Naive thymus-derived CD8-positive, alpha-beta T cell (primary cell): ENCODE measurements at places on chromosomes 4 and X. TPM values are rescaled to one million over a fixed set of nuclear protein-coding genes. Genes with fewer than 3 reads are reported as not detected.

DNA sequence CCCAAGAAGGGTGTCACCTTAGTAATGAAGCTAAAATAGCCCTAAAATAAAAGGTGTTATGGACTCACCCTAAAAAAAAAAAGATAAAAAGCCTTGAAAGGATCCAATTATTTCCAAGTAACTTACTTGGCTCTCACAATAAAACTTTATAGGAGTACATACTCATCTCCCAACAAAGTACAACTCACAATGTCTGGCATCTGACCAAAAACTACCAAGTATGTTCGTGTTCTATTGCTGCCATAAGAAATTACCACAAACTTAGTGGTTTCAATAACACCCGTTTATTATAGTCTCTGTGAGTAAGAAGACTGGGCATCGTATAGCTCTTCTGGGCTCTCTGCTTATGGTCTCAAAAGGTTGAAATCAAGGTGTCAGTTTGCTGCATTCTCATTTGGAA lies 51.0 kb downstream of the BEX1 start:
- H3K4me1 ChIP-seq = no peaks in the 10 kb centered on the region
- DNase-seq = no peak
- no peak overlapping the region for H3K4me3 ChIP-seq

The ETDB gene
- not detected for total RNA-seq

DNA sequence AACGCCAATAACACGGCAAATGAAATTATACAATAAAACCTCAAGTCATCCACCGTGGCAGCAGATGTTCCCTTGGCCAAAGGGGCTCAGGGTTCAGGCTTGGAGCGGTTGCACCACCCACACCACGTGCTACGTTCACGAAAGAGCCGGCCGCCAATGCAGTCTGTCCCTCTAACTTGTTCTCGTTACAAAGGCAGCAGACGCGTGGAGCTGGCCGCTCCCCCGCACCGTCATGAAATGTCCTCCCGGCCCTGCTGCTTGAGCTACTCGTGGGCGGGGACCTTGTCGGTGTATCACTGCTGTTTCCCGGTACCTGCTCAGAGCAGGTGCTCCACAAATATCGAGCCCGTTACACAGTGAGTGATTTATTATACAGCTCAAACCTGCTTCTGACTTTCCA lies 36.4 kb upstream of the MAN2B2 start:
- no peak overlapping the region for H3K4me3 ChIP-seq
- H3K4me1 ChIP-seq = no peaks in the 10 kb centered on the region
- no peak for DNase-seq
- no peak overlapping the region for H3K27ac ChIP-seq
- no peaks in the 10 kb centered on the region for H3K36me3 ChIP-seq
- H3K27me3 ChIP-seq = peaks cover 23% of the 10 kb centered on the region

DNA sequence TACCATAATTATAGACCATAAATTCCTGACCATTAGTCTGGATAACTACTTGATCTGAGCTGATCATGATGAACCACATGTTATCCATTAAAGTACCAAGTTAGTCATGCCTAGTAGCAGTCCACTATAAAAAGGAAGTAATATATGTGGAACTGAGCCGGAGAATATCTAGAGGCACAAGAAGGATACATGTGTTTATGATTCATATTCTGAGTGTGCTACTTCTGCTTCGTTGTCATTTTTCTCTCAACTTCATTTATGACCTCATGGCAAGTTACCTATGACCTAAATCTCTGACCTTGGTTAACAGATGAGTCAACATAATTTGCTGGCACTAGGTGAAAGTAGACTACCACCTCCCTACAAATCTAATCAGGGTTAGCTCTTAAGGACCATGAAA lies 56.5 kb upstream of the ANKRD17 start:
- no peaks in the 10 kb centered on the region for H3K36me3 ChIP-seq
- H3K4me3 ChIP-seq = no peak overlapping the region
- no peaks in the 10 kb centered on the region for H3K27me3 ChIP-seq
- no peaks in the 10 kb centered on the region for H3K4me1 ChIP-seq
- DNase-seq = no peak

DNA sequence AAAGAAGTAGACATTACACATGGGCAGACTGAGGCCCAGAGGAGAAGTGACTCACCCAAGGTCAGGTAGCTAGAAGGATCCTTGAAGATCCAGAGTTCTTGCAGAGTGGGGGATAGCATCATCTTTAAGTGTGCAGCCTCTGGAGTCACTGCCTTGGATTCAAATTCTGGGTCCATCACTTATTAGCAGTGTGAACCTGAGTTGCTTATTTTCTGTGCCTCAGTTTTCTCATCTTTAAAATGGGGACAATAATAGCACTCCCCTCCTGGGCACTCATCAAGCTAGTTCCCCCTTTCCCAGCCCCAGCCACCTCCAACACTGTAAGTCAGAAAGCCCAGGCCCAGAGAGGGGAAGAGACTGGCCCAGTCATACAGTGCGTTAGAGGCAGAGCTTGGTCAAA lies 141.8 kb upstream of the PJA1 start:
- no peaks in the 10 kb centered on the region for H3K36me3 ChIP-seq
- DNase-seq = no peak
- H3K4me1 ChIP-seq = no peaks in the 10 kb centered on the region
- no peak overlapping the region for H3K4me3 ChIP-seq
- H3K27ac ChIP-seq = no peak overlapping the region

The SSX4 gene
- total RNA-seq = not detected

The VCX3A gene
- total RNA-seq = not detected

The SLC4A4 gene
- total RNA-seq = 0.08 TPM

The UNC5C gene
- not detected for total RNA-seq

- no peak overlapping the region for H3K4me3 ChIP-seq
- DNase-seq = no peak
- H3K27ac ChIP-seq = no peak overlapping the region
- H3K27me3 ChIP-seq = no peaks in the 10 kb centered on the region
Observed at GRCh38 chrX:6159468-6159867, 69.2 kb downstream of the NLGN4X start.

- DNase-seq = no peak
- H3K36me3 ChIP-seq = no peaks in the 10 kb centered on the region
- H3K4me3 ChIP-seq = no peak overlapping the region
- no peaks in the 10 kb centered on the region for H3K27me3 ChIP-seq
- H3K27ac ChIP-seq = peak overlapping the region; percentile 24
- H3K4me1 ChIP-seq = peaks cover 17% of the 10 kb centered on the region
Observed at GRCh38 chrX:39356119-39356807, 555.0 kb downstream of the MID1IP1 start.

DNA sequence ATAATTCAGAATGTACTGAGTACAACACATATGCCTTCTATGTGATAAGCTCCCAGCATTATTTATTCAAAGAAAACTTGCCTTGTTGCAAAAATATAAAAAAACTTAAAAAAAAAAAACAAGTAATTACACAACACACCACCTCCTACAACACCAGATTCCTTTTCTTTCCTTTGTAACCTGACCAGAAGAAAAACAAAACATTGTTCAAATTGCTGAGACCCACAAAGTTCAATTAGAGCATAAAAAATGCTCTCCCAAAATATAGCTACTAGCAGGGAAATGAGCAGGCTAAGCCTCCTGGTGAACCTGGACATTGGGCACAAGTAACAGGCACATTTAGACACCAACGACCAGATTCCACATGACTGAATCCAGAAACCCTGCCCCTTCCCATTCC lies 38.3 kb downstream of the MECP2 start:
- DNase-seq = no peak
- H3K27ac ChIP-seq = peak overlapping the region; percentile 34
- H3K27me3 ChIP-seq = no peaks in the 10 kb centered on the region
- H3K36me3 ChIP-seq = peaks cover 38% of the 10 kb centered on the region

The FOXP3 gene
- total RNA-seq = 0.41 TPM

- no peaks in the 10 kb centered on the region for H3K27me3 ChIP-seq
- peak overlapping the region; percentile 96 for H3K27ac ChIP-seq
- DNase-seq = no peak
- H3K4me1 ChIP-seq = peaks cover 38% of the 10 kb centered on the region
- H3K36me3 ChIP-seq = no peaks in the 10 kb centered on the region
Observed at GRCh38 chr4:53365121-53365485, 758 bp downstream of the SCFD2 start.

DNA sequence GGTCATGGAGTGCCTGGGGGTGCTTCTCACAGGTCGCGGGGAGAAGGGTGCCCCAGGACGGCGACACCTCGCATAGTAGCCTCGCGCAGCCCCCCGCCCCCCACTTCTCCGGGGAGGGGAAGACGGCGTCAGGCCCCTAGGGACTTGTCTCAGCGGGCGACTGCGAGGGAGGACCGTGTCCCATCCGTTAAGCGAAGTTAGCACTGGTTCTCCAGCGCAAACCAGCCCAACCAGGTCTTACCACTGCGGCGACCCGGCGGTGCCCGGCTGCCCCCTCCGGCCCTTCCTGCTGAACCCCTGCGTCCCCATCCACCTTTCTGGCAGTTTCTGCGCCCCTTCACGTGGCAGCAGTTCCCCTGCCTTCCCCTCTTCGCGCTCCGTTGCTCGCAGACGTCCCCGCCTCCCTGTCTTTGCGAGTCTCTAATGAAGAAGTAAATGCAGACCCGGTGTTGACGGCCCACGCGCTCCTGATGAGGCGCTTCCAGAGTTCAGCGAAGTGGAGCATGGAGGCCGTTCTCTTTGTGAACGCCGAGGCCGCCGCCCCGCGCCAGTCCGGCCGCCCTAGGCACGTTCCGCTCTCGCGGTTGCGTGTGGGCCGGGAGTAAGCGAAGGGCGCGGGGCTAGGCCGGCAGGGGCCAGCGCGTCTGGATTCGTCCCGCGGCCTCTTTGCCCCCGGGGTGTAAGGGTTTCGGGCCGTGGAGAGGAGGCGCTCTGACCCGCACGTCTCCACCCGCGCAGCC lies 3.0 kb downstream of the SLIT2 start:
- peaks cover 2% of the 10 kb centered on the region for H3K4me1 ChIP-seq
- peaks cover 15% of the 10 kb centered on the region for H3K27me3 ChIP-seq
- DNase-seq = no peak

The GALNTL6 gene
- not detected for total RNA-seq

The SLC16A2 gene
- total RNA-seq = 0.65 TPM

The TMPRSS11A gene
- not detected for total RNA-seq

DNA sequence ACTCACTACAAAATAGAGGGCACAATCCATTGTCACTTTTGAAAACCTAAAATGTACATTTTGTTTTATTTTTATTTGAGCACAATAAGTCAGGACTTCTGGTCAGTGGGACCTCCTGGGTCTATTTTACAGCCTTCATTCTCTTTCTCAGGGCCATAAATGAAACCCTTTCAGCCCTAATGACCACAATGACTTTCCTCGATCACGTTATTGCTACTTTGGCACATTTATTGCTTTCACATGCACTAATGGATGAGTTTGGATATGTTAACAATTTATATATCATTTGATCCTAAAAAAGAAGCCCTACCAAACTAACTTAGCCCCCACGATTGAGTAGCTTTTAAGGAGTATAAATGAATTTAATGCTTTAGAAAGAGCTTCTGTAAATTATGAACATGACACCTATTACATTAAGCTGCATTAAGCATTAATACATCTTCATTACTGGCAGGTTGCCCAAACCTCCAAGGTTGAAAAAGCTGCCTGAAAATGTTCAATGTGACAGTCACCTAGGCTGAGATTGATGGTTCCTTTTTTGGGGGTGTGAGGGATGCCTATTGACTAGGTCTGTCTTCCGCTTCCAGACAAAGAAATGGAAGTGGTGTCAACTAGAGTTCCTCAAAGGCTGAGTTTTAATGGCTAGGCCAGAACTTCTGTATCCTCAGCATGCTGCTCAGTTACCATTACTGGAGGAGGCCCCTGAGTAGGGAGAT lies 296.4 kb downstream of the GPAT3 start:
- no peak overlapping the region for H3K4me3 ChIP-seq
- no peak overlapping the region for H3K27ac ChIP-seq
- no peaks in the 10 kb centered on the region for H3K4me1 ChIP-seq
- H3K36me3 ChIP-seq = no peaks in the 10 kb centered on the region
- no peaks in the 10 kb centered on the region for H3K27me3 ChIP-seq

DNA sequence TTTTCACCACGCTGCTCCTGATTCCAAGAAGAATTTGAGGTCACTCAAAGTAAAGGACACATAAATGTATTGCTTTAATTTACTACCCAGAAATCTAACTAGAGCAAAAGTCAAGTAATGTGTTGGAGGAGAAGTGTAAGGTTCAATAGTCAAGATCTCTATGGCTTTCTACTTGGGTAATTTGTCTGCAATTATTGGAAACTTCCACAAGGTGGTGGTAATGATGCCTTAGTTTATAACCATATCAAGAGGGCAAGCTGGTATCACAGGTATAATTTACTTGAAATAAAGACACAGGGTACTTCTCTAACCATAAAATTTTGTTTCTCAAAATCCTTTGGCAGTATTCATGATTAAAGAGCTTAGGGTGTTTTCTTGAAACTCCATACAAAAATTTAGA lies 10.2 kb upstream of the GRIA3 start:
- H3K36me3 ChIP-seq = no peaks in the 10 kb centered on the region
- H3K4me1 ChIP-seq = no peaks in the 10 kb centered on the region
- no peak overlapping the region for H3K4me3 ChIP-seq
- no peak for DNase-seq
- peaks cover 2% of the 10 kb centered on the region for H3K27me3 ChIP-seq

DNA sequence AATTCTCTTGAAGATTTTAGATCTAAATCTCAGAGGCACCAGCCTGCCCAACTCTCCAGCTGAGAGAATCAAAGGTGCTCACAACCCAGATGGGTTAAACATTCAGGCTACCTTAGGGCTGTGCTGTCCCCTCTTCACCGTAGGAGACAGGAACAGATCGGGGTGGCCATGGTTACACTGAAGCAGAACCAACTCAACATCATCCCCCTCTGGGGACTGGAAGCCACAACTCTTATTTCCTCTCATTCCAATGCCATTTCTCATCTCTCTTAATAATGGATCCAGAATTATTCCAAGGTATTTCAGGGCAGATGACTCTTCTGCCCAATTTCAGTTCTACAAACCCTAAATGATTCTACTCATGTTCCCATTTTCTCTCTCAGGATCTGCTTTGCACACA lies 109.7 kb downstream of the NKX6-1 start:
- peaks cover 4% of the 10 kb centered on the region for H3K27me3 ChIP-seq
- H3K27ac ChIP-seq = no peak overlapping the region
- H3K36me3 ChIP-seq = no peaks in the 10 kb centered on the region
- DNase-seq = no peak
- no peaks in the 10 kb centered on the region for H3K4me1 ChIP-seq
- H3K4me3 ChIP-seq = no peak overlapping the region

- no peak overlapping the region for H3K27ac ChIP-seq
- no peaks in the 10 kb centered on the region for H3K36me3 ChIP-seq
Observed at GRCh38 chr4:1470393-1470670, 64.1 kb upstream of the NKX1-1 start.

The PHOX2B gene
- not detected for total RNA-seq

- peaks cover 23% of the 10 kb centered on the region for H3K4me1 ChIP-seq
- peak overlapping the region; percentile 42 for H3K27ac ChIP-seq
- H3K36me3 ChIP-seq = no peaks in the 10 kb centered on the region
- no peaks in the 10 kb centered on the region for H3K27me3 ChIP-seq
- no peak for DNase-seq
- peak overlapping the region; percentile 39 for H3K4me3 ChIP-seq
Observed at GRCh38 chr4:86981789-86982188, 47.0 kb downstream of the AFF1 start.

The DACH2 gene
- not detected for total RNA-seq
